ENCODE measurements at places on chromosomes 13 and 19. TPM values are rescaled to one million over a fixed set of nuclear protein-coding genes. Genes with fewer than 3 reads are reported as not detected.

DNA sequence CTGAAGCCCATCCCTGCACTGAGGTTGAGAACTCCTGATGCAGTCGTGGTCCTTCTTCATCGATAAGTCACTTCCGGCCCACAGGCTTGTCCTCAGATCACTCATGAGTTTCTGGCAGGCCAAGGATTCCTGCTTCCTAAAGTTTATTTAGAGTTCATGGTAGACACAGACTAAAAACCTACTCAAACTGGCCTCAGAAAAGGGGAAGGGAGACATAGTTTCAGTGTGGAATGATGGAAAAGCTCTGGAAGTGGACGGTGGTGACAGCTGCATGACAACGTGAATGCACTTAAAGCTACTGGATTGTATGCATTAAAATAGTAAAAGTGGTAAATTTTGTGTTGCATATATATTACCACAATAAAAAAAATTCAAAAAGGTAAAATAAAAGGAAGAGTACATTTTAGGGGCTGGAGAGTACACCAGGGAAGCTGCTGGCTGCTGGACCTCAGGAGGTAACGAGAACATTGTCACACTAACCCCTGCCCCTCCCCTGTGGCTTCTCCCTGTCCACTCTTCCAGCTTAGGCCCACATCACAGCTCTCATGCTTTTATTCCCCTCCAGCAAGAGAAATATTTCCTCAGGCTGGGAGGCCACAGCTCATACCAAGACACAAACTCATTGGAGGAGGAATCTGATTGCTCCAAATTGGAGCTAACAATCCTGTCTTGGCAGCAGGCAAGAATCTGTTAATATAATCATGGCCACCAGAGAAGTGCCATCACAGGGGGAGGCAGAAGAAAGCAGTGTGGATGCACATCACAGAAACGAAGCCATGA is 741.0 kb downstream of the UQCRFS1 start:
- peak; percentile 66 for DNase-seq

DNA sequence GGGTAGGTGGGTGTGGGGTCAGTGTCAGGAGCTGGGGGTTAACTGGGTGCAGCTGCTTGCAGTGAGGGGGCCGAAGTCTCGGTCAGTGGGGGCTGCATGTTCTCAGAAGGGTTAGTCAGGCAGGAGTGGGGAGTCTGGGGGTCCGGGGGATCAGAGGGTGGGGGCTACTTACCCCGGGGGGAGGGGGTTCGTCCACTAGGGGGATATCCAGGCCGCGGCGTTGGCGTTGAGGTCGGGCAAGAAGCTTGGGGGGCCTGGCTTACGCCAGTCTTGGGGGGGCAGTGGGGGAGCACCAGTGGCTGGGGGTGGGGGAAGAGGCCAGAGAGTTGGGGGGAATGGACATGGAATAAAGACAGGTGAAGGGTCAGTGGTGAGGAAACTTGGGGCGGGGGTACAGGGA is 9.1 kb downstream of the KCNC3 start:
- no peak for DNase-seq

- DNase-seq: no peak
Observed at GRCh38 chr13:73171926-73172325, 113.1 kb downstream of the KLF5 start.

GRCh38 chr19:917323-918151 is at the start of gene KISS1R:
Gene KISS1R, plus strand, starts transcription at chr19:917333. Its CDS starts 170 bp downstream, at chr19:917503.
- peak; percentile 93 for DNase-seq

DNA sequence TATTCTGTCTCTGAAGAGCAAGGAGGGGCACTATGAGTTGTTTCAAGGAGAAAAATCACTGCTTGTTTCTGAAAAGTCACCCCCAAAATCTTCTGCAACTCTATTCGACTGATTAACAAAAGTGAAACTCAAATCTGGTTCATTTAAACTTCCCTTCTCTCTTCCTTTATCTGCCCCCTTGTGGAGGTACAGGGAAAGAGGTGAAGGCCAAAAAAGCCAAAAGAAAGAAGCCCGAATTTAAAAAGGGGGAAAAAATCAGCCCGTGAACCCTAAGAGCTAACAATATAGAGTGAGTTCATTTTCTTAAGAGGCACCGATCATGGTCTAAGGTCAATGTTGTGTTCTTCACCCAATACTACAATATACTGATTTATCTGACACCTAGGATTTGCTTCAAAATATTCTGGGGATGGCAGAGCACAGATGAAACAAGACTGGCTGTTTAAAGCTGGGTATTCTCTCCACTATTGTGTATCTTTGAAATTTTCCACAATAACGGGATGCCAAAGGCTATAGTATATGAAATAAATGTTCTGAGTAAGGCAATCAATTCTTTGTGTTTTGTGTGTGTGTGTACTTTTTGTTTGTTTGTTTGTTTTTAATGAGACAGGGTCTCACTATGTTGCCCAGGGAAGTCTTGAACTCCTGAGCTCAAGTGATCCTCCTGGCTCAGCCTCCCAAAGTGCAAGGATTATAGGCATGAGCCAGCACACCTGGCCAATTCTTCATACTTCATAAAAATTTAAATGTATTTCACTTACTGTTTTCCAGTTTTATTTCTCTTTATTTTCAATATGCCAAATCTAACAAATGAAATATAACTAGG is 55.0 kb upstream of the EEF1AKMT1 start:
- no peak for DNase-seq

GRCh38 chr19:49570138-49570856 is 10.1 kb downstream of the NOSIP start:
- peak; percentile 92 for DNase-seq

DNA sequence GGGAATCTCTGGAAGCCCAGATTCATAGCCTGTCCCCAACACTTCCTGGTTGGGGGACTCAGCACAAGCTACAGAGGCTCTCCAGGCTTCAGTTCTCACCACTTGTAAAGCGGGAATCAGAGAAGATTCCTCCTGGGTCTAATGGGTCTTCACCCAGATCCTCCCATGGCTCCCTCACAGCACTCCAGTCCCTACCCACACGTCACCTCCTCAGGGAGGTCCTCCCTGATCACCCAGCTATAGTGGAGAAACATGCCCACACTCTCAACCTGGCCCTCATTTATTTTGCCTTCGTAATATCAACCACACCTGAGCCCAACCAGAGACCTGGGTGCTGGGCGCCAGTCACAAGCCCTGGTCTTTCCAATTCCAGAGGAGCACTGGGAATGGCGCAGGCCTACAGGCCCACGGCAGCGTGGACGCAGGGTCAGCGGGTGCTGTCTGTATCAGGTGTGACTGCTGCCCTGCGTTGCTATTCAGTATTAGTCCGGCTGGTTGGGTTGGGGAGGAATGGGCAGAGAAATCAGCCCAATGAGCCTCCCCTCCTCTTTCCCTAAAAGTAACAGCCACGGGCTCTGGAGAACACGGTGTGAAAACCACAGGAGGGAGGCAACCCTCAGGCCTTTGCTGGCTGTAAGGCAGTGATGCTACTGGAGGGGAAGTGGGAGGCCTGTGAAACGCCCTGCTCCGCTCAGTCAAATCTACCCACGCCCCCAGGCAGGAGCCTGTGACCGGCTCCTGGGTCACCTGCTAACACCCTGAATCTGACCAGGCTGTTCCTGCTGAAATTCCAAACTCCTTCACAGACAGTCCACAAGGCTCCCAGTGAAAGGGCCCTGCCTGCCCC is 5.2 kb downstream of the AKT2 start:
- no peak for DNase-seq

- DNase-seq: no peak
Observed at GRCh38 chr13:79427265-79427664, 21.2 kb upstream of the RBM26 start.

GRCh38 chr19:3229888-3230496 is 5.5 kb downstream of the CELF5 start:
- no peak for DNase-seq

DNA sequence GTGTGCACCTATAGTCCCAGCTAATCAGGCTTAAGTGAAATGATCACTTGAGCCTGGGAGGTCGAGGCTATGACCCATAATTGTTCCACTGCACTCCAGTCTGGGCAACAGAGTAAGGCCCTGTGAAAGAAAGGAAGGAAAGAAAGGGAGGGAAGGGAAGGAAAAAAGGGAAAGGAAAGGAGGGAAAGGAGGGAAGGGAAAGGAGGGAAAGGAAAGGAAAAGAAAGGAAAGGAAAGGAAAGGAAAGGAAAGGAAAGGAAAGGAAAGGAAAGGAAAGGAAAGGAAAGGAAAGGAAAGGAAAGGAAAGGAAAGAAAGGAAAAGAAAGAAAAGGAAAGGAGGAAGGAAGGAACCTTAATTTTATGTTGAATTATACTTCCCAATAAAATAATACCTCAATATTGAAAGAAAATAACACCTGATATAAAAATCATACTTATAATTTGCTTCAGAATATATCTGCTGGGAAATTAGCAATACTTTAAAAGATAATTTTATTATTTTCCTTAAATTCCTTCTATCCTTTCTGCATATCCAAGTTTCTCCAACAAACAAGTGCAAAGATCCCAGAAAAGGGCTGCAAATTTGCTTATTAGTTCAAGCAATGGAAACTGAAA is 177.3 kb downstream of the KLF12 start:
- DNase-seq: no peak

- DNase-seq: no peak
Observed at GRCh38 chr13:30753030-30753616, 17.8 kb downstream of the ALOX5AP start.

DNA sequence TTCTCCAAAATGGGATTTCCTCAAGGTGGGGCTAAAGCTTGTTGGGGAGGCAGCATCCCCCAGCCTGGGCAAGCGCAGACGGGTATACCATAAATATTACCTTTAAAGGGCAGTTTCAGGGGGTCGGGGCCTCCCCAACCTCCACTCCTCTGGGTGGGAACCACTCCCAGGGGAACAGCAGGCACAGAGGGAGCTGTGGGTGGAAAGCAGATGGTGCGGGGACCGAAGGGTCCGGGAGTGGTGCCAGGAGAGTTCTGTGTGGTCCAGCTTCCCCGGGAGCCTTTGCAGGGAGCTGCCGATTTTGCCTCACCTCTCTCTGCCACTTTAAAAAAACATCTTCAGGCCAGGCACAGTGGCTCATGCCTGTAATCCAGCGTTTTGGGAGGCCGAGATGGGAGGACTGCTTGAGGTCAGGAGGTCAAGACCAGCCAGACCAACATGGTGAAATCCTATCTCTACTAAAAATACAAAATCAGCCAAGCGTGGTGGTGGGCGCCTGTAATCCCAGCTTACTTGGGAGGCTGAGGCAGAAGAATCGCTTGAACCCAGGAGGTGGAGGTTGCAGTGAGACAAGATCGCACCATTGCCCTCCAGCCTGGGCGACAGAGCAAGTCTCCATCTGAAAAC is 5.5 kb downstream of the MAST3 start:
- no peak for DNase-seq

The KLHL1 gene
- total RNA-seq: not detected

The ZNF557 gene
- 19.5 TPM for total RNA-seq

The LIPE gene
- total RNA-seq: 1.8 TPM

The ACP7 gene
- total RNA-seq: not detected

The IRGC gene
- not detected for total RNA-seq

The TOMM40 gene
- 31.8 TPM for total RNA-seq

Measured in osteoblast (primary cell).